Activated naive CD4-positive, alpha-beta T cell (primary cell): ENCODE measurements at places on chromosomes 7 and 10.

- no peak for DNase-seq
Measured at GRCh38 chr7:90689260-90689659, 93.1 kb downstream of the CDK14 start.

DNA sequence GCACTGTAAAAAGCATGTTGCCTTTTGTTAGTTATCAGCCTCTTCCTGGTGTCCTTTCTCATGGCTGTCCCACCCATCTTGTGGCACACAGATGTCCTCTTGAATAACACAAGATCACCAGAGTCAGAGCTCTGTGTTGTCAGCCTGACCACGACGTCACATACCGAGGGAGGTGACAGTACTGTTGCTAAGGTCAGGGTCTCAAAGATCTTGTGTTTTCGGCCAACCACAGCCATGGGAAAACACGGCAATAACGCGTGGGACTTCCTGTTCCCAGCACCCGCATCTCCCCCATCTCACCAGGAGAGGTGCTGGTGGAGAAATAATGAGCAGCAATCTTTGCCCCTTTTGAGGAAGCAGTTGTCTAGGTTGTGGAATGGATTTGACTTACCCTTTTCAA is 40.4 kb downstream of the NPVF start:
- no peak for DNase-seq

GRCh38 chr7:23356726-23357125 is 57.6 kb downstream of the MALSU1 start:
- DNase-seq, result no peak

DNA sequence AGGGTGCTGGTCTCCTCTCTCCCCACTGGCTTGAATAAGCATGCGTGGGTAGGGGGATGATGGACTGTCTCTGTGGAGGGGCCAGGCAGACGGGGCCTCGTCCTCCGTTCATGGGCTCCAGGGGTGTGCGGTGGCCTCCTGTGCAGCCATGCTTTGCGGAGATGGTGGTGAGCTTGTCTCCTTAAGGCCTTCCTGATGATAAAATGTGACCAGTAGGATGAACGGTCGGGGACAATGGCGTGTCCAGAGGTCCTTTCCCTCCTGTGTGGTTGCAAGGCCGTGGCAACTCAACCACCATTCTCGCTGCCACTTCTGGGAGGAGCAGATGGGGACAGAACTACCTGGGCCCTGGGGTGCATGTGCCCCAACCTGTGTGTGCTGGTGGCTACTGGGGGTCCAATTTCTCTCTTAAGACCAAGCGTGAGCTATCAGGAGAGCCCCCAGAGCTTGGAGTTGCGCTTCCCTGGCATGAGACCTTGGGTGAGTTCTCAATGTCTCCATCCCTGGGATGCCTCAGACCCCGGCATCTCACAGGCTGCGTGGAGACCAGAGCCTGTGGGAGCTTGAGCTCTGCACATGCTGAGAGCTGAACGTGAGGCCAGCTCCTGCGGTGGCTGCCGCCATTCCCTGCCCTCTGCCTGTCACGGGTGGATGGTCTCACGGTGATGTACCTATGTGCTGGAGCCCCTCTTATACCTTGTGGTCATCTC is 112.2 kb downstream of the INPP5A start:
- DNase-seq, result no peak
